ENCODE measurements at places on chromosomes 1 and 21. TPM values are rescaled to one million over a fixed set of nuclear protein-coding genes. Genes with fewer than 3 reads are reported as not detected.

DNA sequence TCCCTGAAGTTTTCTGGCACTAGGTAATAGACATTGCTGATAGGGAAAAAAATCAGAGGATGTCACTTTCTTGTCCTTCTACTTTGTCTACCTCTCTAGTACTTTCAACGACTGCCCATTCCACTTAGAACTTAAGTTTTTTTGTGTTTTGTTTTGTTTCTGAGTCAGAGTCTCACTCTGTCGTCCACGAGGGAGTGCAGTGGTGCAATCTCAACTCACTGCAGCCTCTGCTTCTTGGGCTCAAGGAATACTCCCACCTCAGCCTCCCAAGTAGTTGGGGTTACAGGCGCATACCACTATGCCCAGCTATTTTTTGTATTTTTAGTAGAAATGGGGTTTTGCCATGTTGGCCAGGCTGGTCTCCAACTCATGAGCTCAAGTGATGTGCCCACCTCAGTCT is 79.2 kb downstream of the SGIP1 start:
- DNase-seq: no peak

DNA sequence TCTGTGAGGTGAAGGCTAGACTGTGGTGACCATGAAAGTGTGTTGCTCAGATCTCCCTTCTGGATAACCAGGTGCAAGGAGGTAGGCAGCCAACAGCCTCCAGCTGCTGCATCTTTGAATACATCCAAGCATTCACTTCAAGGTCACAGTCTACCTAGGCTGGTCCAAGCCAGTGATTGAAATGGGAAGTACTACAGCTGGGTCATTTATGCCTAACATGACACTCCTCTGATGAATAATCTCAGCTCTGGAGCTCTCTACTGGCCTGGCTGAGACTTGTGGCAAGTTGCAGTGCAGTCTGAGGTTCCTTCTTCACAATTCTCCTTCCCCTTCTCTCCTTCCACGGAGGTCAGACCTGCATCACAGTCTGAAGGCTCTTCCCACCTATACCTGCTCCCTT is 35.0 kb upstream of the ARHGAP29 start:
- DNase-seq: no peak

DNA sequence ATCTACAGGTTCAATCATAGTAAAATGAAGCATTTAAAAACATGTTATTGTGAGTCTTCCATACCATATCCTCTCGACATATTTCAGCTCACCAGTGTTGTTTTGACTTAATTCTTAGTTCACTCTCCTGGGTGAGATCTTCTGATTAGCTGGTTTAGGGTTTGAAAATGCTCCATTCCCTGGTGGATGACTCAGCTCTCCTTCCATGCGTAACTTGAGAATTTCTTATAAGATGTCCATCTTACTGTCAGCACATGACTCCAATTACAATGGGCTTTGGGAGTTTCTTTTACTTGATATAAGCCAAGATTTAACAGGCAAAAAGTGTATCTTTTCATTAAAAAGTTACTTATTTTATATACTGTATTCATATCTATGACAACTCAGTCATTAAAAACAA is 476.5 kb downstream of the BRINP3 start:
- no peak for DNase-seq

DNA sequence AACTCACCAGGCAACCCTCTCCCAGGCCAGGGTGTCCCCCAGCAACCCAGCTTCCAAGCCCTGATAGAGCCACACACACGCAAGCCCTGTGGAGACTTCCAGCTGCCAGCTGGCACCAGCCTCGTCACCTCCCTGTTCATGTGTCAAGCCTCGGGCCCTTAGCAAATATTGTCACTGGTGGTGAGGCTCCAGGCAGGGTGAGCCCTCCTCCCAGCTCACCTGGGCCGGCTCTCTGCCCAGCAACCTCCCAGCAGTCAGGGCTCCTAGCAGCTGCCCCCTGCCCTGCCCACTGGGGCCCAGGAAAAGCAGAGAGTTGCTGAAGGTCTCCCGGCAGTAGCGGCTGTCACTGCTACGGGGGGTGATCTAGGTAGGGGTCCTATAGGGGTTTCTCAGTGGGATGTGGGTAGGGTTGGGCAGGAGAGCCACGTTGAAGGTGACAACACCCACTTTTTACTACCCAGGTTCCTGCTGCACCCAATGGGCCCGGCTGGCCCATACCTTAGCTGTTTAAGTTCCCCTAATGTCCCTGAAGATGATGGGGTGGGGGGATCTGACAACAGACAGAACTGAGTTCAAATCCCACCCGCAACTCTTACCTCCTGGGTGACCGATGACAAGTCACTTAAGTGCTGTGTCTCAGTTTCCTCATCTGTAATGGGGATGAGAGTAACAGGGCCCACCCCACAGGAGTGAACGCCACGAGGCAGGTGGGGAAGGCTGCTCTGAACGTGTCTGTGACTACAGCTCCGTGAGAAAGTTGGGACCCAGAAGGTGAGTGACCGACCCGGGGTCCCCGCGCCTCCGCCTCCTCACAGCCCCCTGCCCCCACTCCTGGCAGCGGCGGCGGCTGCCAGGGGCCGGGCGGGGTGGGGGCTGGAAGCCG is 678 bp downstream of the TTC39A start:
- DNase-seq: no peak

The PPP1R8 gene
- total RNA-seq: 37.4 TPM

The MSH4 gene
- 0.27 TPM for total RNA-seq

Measured in hematopoietic multipotent progenitor cell (in vitro differentiated cells).